ENCODE measurements at places on chromosomes 7 and 10.

- DNase-seq: no peak
These were observed 706.8 kb upstream of the LRRTM3 start for GRCh38 chr10:66218981-66219587.

DNA sequence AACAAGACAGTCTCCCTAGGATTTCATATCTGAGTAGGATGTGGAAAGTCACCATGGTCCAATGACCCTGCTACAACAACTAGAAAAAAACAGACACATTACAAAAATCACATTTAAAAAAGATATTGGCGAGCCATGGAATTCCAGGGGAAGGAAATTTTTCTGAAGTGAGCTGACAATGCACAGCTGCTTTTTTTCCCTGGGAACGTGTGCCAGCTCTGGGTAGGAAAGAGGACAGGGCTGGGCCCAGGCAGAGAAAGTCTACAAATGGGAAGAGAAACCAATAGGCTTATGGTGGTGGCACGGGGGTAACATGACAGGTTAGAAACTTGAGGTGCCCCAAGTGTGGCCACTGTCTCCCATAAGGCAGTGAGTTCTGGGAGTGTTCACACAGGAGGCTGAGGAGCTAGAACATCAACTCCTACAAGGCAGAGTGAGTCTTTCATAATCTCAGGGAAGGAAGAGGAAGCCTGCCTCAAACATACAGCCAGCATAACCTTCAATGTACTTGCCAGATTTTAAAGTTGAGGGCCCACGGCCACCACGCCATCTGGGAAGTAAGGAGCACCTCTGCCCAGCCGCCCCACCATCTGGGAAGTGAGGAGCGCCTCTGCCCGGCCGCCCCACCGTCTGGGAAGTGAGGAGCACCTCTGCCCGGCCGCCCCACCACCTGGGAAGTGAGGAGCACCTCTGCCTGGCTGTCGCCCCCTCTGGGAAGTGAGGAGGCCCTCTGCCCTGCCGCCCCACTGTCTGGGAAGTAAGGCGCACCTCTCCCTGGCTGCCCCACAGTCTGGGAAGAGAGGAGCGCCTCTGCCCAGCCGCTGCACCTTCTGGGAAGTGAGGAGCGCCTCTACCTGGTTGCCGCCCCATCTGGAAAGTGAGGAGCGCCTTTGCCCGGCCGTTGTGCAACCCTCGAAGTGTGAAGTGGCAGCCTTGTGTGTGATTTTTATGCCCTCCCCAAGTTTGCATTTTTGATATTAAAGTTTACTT is 5.9 kb downstream of the FBXL13 start:
- DNase-seq: no peak

DNA sequence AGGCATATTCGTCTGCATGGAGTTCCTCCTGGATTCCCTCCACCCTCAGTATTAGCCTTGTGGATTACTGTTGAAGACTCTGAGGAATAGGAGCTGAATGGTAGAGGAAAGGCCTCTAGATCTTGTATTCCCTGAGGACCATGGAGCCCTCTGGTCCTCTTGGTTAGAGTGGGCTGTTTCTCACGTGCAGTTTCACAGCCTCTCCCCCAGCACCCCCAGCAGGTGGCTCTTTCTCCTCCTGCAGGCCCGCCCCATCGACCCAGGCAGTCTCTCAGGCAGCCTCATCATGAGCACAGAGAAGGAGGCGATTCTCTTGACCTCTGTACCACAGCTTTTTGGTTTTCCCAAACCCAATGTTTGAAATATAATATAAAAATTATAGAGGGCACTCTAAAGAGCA is 102.0 kb downstream of the WNT2 start:
- no peak for DNase-seq

- no peak for DNase-seq
These were observed 49.0 kb upstream of the ZRANB1 start for GRCh38 chr10:124892905-124893304.

DNA sequence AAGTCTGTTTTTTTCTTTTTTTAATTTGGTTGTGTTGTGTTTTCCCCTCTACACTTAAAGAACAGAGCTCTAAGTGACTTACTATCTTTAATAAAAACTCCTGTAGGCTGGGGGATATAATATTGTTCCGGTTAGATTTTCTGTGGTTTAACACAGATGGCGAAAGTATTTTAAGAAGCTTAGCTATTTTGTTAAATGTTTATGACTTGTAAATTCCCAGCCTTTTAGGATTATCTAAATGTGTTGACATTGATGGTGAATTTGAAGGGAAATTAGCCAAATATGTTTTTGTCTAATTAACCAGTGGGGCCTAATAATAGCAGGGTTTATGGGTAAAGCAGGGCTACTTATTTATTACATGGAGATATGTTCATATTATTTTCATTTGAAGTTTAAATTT is 538.5 kb downstream of the INHBA start:
- DNase-seq: no peak

DNA sequence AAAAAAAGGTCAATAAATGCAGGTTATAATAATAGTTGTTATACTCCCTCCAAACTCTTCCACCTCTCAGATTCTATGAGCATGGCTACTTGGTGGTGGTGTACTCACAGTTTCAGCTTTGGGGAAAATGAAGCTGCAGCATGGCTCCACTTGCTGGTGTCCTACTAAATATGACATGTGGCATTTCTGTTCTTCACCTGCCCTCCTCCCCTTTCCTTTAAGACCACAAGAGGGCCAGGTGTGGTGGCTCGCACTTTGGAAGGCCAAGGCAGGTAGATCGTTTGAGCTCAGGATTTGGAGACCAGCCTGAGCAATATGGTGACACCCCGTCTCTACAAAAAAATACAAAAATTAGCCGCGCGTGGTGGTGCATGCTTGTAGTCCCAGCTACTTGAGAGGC is 101.1 kb downstream of the SLC37A3 start:
- DNase-seq: no peak

DNA sequence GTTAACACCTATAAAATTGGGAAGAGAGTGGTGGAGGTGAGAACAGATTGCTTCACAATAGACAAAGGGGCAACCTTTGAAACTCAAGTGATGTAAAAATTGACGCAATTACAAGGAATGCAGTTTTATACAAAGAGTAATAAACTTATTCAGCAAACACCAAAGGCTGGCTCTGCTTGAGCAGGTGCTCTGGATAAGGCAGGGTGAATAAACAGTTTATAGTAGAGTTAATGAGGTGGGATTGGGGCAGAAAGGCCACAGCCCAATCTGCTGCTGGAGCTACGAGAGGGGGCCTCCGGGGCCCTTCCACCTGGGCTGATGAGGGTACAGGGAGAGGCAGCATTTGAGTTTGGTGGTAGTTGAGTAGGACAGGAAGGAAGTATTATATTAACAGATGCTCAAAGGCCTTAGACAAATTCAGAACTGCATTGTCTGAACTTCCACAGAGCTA is 6.0 kb downstream of the MUC12 start:
- no peak for DNase-seq

DNA sequence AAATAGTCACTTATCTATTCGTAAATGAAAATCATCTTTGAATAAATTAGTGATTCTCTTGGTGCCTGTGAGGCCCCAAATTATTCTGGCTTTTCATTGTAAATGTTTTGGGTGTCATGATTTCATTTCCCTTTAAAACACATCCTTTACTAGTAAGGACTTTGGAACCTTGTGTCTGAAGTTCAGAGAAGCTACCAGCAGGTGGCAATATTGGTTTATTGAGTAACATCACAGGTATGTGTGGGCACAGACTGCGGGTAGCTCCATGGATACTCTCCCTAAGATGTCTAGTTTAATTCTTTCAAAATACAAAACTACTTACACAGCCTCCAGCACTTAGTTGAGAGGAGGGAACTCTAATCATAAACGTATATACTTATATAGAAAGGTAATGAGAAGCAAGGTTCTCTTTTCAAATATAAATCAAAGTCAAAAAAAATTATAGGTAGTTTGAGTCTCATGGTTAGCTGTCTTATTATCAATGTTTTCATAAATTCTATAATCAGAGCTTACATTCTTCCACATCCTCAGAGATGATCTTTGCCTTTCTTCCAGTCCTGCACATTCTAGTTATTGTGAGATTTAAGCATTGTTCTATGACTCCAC is 449.6 kb downstream of the GRM8 start:
- DNase-seq: peak; percentile 89

DNA sequence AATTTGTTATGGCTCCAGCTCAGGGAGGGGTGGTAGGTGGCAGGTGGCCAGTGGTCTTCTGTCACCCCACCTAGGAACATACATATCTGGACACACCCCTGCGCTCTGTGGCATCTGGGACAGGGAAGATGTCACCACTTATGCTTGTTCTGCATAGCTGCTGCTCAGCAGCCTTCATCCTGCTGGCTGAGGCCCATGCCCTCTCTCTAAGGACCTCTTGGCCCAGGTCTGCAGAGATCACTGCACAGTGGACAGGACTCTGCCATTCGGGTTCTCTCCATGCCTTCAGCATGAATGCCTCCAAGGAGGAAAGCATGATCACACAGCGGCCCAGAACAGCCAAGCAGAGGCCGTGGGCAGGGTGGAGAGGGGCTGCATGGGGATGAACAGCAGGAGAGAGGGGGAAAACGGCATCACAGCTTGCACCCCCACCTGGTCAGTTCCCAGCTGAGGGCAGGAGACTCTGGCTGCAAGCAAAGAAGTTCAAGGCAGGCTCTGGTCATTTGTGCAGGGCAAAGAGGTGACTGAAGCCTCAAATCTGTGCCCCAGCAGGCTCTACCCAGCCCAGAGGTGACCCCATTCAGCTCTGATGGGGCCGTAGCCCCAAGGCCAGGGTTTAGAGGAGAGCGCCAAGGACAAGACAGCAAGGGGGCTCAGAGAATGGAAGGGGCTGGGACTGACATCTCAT is 47.8 kb upstream of the GDF10 start:
- DNase-seq: no peak

- no peak for DNase-seq
These were observed 103.6 kb downstream of the PRPF18 start for GRCh38 chr10:13690281-13690825.

GRCh38 chr10:14839305-14839695 is 1.2 kb downstream of the HSPA14 start:
- peak; percentile 70 for DNase-seq

DNA sequence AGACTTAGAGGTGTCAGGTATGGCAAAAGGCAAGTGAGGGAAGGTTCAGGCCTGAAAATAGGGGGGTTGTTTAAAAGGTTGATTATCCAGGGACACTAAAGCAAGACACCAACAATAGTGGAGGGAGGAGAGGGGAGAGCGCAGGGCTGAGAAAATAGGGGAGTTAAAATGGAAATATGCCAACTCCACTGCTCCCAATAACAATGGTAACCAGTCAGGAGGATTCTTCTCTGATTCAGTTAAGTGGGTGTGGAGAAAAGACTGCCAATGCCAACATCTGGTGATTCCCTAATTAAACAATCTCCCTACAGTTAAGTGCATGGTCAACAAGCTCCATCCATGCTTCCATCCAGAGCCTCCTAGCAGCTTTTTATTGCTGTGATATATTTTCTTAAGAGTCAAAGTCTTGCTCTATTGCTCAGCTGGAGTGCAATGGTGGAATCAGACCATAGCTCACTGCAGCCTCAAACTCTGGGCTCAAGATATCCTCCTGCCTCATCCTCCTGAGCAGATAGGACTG is 183.3 kb downstream of the JAZF1 start:
- no peak for DNase-seq

DNA sequence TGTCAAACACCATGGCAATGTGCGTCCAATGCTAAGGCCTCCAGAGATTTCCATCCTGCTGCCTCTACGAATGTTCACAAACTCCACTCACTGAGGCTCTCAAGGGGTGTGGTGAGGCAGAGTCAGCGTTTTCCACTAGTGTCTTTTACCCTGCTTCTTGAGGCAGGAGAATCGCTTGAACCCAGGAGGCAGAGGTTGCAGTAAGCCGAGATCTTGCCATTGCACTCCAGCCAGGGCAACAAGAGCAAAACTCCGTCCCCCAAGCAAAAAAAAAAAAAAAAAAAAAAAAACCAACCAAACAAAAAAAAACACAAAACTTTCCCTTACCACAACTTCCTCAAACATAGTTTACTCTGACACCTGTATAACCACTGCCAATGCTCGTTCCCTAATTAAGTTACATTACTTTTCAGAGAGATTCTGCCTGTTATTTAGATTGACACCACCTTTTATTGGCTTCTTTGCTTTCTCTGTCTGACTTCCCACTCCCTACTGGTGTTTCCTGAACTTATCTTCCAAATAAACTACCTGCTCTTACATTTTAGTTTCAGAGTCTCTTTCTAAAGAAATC is 102.1 kb upstream of the ZNF746 start:
- DNase-seq: no peak

All from Karpas-422 (cell line).